ENCODE measurements at places on chromosomes 16 and 17. TPM values are rescaled to one million over a fixed set of nuclear protein-coding genes. Genes with fewer than 3 reads are reported as not detected.

PRAC1 gene
- total RNA-seq: not detected

TEKT3 gene
- total RNA-seq: 0.95 TPM

EVI2A gene
- 6.2 TPM for total RNA-seq

C17orf107 gene
- total RNA-seq: 2.3 TPM

SPATA22 gene
- total RNA-seq: not detected

ARMC7 gene
- total RNA-seq: 13.3 TPM

SDR42E1 gene
- total RNA-seq: 12.6 TPM

GPT2 gene
- total RNA-seq: 10.4 TPM

CA10 gene
- total RNA-seq: not detected

CIBAR2 gene
- not detected for total RNA-seq

MYH2 gene
- not detected for total RNA-seq

MEIOC gene
- not detected for total RNA-seq

CBX2 gene
- 2.1 TPM for total RNA-seq

ANKFN1 gene
- total RNA-seq: not detected

RNF222 gene
- total RNA-seq: not detected

CACNA1G gene
- total RNA-seq: not detected

G6PC3 gene
- total RNA-seq: 24.6 TPM

SULT1A4 gene
- total RNA-seq: 2.1 TPM

CALB2 gene
- not detected for total RNA-seq

WWOX gene
- total RNA-seq: 31.7 TPM
